ENCODE measurements at places on chromosomes 1 and 21.

GRCh38 chr1:40633523-40633922 is 32.0 kb downstream of the RIMS3 start:
- DNase-seq, result peak; percentile 20

- DNase-seq, result no peak
Measured at GRCh38 chr1:113125517-113125916, 52.5 kb downstream of the LRIG2 start.

GRCh38 chr21:14271053-14271452 is 55.1 kb downstream of the RBM11 start:
- no peak for DNase-seq

GRCh38 chr1:245903851-245904250 is 603.2 kb downstream of the SMYD3 start:
- DNase-seq, result no peak

GRCh38 chr1:47684518-47684917 is 246.7 kb downstream of the FOXD2 start:
- no peak for DNase-seq

DNA sequence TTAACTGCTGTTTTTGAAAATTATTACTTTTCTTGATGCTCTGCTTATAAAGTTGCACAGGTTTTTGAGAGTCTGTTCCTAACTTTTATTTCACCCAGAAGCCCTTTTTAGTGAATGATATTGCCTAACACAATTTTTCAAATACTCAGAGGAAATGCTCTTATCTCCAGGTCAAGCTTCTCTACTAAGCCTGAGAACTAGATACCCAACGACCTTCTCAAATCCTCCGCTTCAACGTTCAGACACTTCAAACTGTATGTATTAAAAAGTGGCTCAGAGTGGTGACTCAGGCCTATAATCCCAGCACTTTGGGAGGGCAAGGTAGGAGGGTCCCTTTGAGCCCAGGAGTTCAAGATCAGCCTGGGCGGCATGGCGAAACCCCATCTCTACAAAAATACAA is 88.5 kb downstream of the ASH1L start:
- no peak for DNase-seq

DNA sequence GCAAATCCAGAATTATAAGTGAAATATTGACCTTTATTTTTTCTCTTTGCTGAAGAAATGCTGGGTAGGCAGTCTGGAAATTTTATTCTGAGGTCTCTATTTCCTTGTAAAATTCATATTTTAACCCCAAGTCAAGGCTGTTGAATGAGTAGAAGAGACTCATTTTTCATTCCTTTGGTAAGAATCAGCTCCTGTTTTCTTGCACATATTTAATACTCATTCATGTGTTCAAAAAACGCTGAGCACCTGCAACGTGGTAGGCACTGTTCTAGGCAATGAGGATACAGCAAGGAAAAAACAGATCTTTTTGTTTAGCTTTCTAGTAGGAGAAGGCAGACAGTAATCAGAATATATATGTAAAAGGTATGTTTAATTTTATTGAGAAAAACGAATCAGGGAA is 1.5 kb downstream of the PRKAA2 start:
- no peak for DNase-seq

DNA sequence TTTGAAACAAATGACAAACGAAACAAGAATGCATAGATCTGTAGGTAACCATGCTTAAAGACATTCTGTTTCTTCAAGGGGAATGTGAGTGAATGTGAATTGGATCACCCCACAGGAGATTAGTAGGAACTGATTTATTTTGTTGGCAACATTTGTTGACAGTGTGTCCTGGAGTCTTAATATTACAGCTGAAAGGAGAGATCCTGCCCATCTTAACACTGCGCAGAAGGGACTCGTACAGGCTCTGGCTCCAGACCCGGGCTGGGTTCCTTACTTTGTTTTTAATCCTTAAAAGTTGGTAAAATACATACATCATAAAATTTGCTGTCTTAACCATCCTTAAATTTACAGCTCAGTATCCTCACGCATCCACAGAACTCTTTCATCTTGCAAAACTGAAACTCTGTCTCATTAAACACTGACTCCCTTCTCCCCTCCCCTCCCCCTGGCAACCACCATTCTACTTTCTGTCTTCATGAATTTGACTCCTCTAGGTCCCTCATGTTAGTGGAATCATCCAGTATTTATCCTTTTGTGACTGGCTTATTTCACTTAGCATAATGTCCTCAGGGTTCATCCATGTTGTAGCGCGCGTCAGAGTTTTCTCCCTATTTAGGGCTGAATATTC is 74.1 kb downstream of the GALNT2 start:
- DNase-seq, result no peak

- peak; percentile 55 for DNase-seq
Measured at GRCh38 chr1:154445040-154445472, 39.9 kb downstream of the IL6R start.

GRCh38 chr1:202716654-202717053 is 6.4 kb upstream of the SYT2 start:
- DNase-seq, result no peak

GRCh38 chr21:21463456-21463855 is 465.2 kb downstream of the NCAM2 start:
- no peak for DNase-seq

- DNase-seq, result no peak
Measured at GRCh38 chr21:36075171-36075570, 5.3 kb downstream of the CBR1 start.

GRCh38 chr1:125080077-125080476 is 3895.3 kb downstream of the SRGAP2C start:
- DNase-seq, result no peak

- DNase-seq, result no peak
Measured at GRCh38 chr1:240720976-240721375, 109.0 kb upstream of the GREM2 start.

- peak; percentile 38 for DNase-seq
Measured at GRCh38 chr1:165914136-165914798, 86.9 kb downstream of the UCK2 start.

DNA sequence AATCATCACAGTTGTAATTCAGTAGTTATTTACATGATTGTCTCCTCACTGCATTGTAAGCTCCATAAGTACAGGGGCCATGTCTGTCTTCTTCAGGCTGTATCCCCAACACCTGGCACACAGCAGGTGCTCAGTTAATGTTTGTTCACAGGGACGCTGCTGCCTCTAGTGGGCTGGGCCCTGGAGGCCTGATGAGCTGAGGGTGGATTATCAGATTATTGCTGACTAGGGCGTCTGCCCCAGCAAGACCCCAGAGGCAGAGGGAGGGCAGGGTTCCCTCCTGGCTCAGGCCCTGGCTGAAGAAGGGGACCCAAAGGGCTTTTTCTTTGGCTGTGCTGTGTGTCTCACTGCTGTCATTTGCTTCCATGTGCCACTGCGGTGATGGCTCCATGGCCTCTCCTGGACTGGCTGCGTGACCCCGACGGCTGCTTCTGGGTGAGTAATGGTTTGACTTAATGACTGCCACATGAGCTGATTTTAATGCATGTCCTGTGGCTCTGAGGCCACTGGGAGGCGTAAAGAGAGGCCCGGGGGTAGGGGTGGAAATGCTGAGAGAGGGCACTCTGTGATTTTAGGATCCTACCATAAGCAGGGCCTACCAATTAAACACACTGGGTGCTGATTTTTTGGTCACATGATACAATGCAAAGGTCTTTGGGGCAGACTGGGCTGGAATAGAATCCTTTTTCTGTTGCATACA is 20.8 kb upstream of the EPB41 start:
- DNase-seq, result no peak

DNA sequence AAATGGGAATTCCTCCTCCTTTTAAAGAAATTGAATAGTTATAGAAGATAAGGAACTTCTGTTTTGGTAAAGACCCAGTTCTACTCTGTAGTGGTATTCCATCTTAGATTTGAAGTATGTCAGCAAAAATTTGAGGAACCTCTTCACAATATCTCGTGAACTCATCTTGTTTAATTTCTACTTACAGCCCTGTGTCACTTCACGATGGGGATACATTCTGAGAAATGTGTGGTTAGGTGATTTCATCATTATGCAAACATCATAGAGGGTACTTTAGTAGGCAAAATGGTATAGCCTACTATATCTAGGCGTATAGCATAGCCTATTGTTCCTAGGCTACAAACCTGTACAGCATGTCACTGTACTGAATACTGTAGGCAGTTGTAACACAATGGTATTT is 36.0 kb downstream of the ALG6 start:
- DNase-seq, result no peak

DNA sequence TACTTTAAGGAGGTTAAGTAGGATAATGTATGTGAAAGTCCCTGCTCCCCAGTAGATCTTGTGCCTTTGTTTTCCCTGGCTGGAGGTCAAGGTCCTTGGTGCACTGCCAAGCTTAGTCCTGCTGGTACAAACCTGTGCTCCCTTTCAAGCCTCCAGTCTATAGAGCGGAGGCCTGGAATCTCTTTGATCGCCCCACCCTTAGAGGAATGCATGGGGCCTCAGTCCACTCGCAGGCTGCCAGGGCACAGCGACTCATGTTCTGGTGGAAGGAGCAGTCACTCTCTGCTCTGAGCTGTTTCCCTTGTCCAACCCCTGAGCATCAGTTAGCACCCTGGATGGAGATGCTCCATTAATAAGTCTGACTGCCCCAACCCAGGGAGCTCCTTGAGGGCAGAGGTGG is 121.8 kb downstream of the HMGB4 start:
- DNase-seq, result no peak

- no peak for DNase-seq
Measured at GRCh38 chr1:31224068-31224467, 15.6 kb downstream of the NKAIN1 start.

DNA sequence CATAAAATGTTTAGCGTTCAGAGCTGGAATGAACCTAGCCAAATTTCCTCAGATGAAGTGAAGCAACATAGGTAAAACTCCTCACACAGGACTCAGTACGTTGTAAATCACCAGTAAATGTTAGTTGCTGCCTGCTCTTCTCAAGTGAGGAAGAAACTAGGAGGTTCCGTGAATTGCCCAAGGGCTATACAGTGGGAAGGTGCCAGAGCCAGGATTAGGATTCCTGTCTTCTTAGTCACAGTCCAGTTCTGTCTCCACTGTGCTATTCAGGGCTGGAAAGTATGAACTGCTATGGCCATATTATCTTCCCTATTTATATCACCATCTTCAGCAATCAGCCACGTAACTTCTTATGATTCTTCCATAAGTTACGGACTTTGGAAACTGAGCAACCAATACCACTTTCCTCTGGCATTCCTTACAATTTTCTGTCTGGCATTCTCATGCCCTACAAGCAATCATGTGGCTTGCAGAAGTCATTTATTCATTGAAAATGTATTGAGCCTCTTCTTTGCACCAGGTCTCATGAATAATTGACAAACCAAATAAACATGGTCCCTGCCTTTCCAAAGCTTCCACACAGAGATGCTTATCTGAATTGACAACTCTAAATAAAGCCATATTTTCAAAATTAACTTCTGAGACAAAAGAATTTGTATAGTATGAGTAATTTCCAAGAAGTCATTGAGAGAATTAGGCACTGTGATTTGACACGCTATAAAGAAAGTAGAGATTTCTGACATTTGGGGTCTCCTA is 271.6 kb upstream of the SGIP1 start:
- DNase-seq, result no peak

DNA sequence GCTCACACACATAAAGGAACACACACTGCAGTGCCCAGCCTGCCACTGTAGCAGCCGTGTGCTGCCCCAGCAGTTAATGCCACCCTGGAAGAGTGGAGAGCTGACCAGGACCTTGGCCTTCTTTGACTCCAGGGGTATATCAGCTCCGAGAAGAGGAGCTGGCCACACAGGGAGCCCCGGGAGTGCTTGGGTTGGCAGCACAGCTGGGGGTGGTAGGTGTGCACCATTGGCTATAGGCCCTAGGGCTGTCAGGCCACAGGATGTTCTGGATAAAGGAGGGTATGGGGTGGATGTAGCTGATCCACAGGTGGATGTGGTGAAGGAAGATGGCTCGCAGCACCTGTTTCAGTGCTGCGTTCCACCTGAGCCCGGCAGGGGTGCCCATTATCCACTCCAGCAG is 640.5 kb downstream of the PLPP3 start:
- no peak for DNase-seq

- DNase-seq, result no peak
Measured at GRCh38 chr1:108009603-108010195, 44.7 kb upstream of the VAV3 start.
